ENCODE measurements at places on chromosomes 1 and 21. TPM values are rescaled to one million over a fixed set of nuclear protein-coding genes. Genes with fewer than 3 reads are reported as not detected.

The FAM72B gene
- 5.9 TPM for total RNA-seq

The TRIM58 gene
- not detected for total RNA-seq

The FBLIM1 gene
- 27.8 TPM for total RNA-seq

The VASH2 gene
- total RNA-seq = 1.7 TPM

The DNAI4 gene
- 0.51 TPM for total RNA-seq

The MCM3AP gene
- total RNA-seq = 40.3 TPM

The MFSD2A gene
- total RNA-seq = 6.9 TPM

The SLC9A1 gene
- total RNA-seq = 15.4 TPM

The BRINP3 gene
- not detected for total RNA-seq

The TDRD10 gene
- not detected for total RNA-seq

The OR2L8 gene
- total RNA-seq = not detected

All from A549 treated with Mapracorat at 1 μM for 4 hours (cell line).